ENCODE measurements at places on chromosomes 4 and X.

DNA sequence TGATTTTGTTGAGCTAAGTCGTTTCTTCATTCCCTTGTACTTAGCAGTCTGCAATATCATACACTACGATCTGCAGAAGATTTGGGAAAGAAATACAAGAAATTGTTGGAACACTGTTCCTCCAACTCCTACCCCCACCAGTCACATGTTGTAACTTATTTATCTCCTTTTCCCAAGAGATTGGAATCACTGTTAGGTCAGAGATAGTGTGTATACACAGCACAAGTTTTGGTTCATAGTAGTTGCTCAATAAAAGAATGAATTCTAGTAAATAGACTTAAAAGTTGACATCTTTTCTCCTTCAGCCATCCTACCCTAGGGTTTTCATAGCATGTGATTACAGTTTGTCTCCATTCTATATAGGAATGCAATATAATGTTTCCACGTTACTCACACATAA lies 68.8 kb downstream of the ARFIP1 start:
- DNase-seq = no peak

GRCh38 chr4:151677193-151677592 lies 83.6 kb downstream of the GATB start:
- DNase-seq = no peak

DNA sequence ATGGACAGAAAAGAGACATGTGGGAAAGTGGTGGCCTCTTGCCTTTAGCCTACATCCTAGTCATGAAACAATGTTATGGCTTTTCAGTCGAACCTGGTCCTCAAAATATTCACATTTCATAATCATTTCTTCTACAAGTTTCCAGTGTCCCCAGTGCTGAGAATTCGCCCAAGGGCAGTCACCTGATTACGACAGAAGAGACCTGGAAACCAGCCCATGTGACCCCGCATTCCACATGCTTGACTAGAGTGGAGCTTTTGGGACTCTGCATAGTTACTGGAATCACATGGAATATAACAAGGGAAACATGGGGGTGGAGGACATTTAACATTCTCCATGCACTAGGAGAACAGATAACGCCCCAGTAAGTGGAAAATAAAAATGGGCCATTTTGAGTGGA lies 100.1 kb downstream of the PPARGC1A start:
- no peak for DNase-seq

DNA sequence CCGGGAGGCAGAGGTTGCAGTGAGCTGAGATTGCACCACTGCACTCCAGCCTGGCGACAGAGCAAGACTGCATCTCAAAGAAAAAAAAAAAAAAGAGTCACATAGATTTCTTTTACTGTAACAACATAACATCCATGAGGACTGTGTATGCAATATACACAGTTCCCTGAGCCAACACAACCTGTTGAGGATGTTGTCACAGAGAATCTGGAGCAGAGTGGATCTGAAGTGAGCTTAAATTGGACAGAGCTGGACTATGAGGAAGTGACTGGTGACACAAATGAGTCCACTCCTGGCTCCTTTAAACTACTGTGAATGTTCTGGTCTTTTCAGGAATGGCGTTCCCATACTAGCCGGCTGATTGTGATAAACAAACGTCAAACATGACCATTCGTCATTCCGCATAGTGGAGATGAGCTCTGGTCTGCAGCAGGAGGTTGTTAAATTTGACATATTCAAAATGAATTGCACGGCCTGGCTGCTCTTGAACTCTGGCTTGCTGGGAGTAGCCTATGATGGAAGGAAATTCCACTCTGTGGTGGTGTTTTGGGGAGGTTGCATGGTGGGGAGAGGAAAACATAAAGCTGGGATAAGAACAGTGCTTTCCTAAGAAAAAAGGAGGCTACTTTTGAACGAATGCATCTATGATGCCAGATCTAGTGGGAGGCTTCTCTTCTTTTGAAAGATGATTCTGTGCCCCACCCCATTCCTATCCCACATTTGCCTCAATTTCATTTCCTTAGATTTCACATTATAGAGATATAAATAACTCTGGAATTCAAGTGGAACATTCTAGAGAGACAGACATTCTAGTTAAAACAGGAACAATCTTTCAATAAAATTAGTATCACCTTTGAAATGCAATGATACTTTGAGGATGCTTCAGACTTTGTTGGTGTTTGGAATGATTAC lies 149.5 kb downstream of the SHROOM3 start:
- no peak for DNase-seq

DNA sequence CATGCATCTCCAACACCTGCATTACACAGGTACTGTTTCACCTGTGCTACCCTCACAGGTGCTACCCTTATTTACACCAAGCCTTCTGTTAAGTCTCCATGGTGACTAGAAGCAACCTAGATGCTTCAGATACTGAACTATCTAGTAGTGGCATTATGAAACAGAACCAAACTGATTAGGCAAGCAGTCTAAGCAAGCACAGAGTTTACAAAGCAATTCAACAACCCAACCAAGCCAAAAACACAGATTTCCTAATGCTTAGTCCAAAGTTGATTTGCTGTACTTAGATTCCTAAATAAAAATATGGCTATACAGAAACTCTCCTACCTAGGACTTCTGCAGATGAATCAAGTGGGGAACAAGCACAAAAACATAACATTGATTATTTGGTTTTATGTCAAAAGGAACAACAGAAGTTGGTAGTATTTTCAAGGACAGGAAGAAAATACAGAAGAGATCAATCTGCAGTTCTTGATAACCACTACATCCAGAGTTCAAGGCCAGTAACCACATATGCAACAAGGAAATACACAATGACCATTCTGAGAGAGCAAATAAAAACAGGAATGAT lies 3.2 kb downstream of the TAPT1 start:
- no peak for DNase-seq

GRCh38 chrX:100743009-100743607 lies 11.2 kb upstream of the SYTL4 start:
- no peak for DNase-seq

GRCh38 chrX:39445336-39445735 lies 644.1 kb downstream of the MID1IP1 start:
- no peak for DNase-seq

GRCh38 chrX:45788941-45789348 lies 588.3 kb upstream of the DIPK2B start:
- DNase-seq = no peak

DNA sequence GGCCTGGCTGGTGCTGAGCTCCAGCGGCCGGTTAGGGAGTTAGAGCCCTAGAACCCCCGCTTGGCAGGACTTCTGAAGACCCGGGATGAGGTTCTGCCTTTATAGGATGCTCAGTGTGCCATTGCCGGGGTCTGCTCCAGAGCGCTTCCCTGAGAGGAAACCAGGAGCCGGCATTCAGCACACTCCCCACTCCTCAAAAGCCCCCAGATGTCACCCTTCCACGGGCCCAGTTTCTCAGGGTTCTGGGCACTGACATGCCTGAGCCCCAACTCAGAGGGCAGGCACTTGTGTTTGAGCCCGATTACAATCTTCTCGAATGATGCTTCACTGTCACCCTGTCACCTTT lies 6.5 kb downstream of the NKX3-2 start:
- DNase-seq = no peak

DNA sequence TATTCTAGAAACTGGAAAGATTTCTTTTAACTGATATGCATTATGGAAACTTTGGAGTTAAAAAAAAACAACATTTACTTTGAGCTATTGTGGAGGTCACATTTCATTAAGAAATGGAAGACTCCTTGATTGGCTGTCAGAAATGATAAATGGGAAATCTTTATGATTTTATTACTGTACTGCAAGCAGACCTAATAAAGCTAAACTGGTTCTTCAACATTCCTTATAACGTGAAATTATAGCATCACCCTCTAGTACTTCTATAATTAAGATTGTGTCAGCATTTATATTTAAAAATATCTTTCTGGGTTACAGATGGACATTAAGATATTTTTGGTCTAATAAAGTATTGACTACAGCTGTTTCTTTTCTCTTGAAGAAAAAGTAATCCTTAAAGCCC lies 213.8 kb upstream of the PACRGL start:
- DNase-seq = no peak

DNA sequence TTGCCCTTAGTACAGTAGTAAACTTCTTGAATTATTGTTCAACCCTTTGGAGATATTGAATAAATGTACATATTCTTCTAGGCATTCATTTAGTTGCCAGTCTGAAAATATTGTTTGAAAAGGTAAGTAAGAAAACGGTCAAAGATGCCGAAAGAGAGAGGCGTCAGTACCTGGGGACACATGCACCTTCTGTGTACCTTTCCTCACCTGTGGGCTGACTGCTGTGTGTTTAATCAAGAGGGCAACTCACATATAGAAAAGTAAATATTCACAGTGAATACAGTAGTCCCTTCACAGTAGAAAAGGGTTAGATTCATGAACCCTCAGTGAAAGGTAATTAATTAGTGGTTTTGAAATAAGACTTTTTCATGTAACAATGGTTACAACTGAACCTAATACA lies 6.9 kb downstream of the ANXA10 start:
- DNase-seq = no peak

DNA sequence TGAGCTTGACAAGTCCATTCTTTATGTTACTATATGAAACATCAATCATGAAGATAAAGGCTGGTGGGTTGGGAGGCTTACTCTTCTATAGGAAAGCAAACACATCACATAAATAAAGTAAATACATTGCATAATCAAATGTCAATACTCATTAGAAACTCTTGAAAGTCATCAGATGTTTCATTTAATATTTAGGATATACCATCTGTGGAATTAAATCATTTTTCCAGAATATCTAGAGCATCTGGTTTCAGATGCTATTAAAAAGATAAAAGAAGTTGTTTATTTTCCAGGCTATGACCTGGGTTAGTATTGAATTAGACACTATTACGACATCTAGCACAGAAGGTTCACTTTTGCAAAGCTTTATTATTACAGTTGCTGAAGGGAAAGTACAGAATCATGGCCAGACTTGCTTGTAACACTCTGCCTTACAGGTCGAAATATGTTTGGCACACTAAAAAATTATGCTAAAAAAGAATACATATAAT lies 72.6 kb downstream of the METTL14 start:
- DNase-seq = no peak

- no peak for DNase-seq
Measured at GRCh38 chr4:888029-888428, 44.1 kb downstream of the GAK start.

- no peak for DNase-seq
Measured at GRCh38 chr4:2126309-2127043, 67.3 kb downstream of the NAT8L start.

DNA sequence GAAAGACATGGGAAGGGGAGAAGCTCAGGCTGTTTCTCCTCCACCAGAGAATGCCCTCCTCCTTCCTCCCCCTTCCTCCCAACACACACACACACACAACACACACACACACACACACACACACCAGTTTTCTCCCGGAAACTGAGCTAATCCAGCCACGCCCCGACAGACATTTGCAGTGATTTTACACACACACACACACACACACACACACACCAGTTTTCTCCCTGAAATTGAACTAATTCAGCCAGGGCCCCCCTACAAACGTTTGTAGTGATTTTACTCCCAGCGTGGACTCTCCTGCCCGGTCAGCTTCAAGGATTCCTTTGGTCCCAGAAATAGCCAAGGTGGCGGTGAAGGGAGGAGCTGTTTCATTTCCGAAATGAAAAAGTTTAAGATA lies 32.9 kb upstream of the STX18 start:
- peak; percentile 52 for DNase-seq

DNA sequence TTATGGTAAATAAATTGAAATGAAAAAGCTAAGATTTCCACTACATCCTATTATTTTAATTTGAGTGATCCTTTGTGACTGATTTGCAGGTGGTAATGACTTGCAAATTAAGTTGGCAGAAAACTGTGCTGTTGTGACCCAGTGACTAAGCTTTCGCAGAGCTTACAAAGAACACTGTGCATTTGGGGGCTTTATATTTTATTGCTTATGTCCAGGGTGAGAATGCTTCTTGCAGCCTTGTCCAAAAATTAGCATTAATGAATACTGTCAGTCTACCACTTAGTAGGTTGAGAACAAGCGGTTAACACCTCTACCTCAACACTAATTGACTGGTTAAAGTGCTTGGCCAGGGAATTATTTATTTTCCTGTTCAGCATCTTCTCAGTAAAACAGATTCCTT lies 991.3 kb upstream of the DIAPH2 start:
- DNase-seq = no peak

- no peak for DNase-seq
Measured at GRCh38 chr4:119872371-119873016, 194.2 kb downstream of the MAD2L1 start.

DNA sequence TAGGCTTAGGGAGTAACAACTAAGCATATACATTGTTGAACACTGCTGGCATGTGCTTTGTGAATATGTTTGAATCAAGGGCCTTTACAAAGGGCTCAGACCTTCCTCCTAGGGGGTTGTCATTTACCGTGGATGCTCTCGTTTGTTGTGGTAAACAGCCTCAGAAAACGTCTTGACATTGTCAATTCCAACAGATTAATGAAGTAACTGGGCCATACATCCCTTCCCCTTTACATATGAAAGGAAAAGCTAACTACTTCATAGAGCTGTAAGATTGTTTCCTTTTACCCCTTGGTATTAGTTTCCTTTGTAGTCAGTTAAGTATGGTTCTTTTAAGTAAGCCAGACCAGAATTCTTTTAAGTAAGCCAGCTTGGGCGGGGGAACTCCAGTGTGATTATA lies 42.9 kb downstream of the FAT4 start:
- DNase-seq = no peak

GRCh38 chrX:117429501-117429900 lies 687.1 kb downstream of the KLHL13 start:
- no peak for DNase-seq

DNA sequence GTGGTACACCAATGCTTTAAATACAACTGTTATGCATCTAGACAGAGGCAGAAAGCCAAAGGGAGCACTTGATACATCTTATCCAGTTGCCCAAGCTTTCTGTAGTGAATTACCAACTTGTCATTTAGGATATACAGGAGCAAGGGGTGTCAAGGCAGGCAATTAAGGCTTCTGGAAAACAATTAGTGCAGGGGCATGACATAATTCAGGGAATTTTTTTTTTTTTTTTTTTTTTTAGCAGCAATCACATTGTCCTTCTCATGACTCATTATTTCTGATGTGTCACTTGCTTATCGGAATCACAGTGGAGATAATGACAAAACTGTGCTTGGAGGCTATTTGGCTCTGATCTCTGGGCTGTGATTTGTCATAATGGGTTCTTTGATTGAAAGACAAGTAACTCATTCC lies 259.5 kb downstream of the ARHGAP24 start:
- DNase-seq = no peak

DNA sequence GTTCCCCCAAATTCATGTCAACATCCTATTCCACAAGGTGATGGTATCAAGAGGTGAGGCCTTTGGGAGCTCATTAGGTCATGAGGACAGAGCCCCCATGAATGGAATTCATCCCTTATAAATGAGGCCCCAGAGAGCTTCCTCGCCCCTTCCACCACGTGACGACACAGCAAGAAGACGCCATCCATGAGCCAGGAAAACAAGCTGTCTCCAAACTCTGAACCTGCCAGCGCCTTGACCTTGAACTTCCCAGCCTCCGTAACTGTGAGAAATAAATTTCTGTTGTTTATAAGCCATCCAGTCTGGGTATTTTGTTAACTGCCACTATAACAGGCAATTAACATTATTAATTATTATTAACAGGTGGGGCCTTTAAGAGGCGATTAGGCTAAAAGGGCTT lies 5.8 kb downstream of the AGA start:
- DNase-seq = no peak

Measured in stimulated activated naive CD4-positive, alpha-beta T cell (primary cell).